ENCODE measurements at places on chromosomes 11 and 22. TPM values are rescaled to one million over a fixed set of nuclear protein-coding genes. Genes with fewer than 3 reads are reported as not detected.

GRCh38 chr11:32400670-32401369, 34.5 kb downstream of the WT1 start:
- DNase-seq: no peak

GRCh38 chr11:66136752-66137123, 66.7 kb downstream of the PACS1 start:
- DNase-seq: no peak

DNA sequence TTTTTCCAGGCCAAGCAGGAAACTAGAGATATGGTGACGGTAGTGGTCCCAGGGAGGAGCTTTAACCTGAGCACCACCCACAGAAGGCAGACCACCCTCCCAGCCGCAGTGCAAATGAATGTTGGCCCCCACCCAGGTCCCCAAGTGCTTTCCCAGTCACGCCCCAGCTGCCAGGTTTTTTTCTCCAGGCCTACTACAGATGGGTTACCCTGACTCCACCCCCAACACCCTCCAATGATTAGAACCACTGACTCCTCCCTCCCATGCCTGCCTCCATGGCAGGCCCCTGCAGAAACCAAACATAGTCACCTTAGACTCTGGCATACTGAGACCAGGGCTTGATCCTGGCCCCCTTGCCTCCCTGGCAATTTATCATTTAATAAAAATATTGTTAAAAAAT, 58.7 kb upstream of the CHST1 start:
- no peak for DNase-seq

DNA sequence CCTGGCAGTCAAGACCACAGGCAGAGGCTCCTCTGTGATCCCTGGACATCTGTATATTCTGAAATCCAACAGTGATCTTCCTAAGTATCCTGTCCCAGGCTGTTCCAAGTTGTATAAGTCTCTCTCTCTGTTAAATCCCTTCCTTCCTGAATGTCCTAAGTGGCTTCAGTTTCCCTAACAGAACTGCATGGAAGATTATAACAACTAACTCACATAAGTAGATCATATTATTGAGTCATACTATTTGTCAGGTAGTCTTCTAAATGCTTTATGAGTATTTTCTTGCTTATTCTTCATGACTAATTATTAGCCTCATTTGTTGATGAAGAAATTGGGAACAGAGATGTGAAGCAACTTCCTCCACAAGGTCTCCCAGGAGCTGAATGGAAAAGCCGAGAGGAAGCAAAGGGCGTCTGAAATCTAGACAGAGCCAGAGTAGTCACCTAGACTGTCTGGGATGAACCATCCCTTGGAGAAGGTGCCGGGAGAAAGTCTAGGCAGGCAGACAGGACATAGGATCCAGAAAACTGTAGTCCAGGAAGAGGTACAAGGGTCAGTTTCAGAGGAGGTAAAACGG, 93.2 kb upstream of the FAT3 start:
- no peak for DNase-seq

DNA sequence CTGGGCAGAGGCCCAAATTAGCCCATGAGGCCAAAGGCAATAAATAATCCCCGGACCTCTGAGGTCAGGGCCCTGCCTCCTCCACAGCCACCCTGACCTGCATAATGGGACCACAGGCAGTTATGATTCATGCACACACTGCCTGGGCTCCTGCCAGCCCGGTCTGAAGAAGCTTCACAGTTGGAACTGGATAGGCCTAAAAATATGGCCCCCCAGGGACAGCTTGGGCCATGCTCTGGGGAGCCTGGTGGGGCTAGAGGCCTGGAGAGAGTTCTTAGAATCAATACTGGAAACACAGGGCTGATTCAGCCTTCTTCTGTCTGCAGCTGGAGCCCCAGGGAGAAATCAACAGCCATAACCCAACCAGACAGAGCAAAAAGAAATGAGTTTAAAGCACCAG, 112.8 kb upstream of the CADM1 start:
- DNase-seq: no peak

DNA sequence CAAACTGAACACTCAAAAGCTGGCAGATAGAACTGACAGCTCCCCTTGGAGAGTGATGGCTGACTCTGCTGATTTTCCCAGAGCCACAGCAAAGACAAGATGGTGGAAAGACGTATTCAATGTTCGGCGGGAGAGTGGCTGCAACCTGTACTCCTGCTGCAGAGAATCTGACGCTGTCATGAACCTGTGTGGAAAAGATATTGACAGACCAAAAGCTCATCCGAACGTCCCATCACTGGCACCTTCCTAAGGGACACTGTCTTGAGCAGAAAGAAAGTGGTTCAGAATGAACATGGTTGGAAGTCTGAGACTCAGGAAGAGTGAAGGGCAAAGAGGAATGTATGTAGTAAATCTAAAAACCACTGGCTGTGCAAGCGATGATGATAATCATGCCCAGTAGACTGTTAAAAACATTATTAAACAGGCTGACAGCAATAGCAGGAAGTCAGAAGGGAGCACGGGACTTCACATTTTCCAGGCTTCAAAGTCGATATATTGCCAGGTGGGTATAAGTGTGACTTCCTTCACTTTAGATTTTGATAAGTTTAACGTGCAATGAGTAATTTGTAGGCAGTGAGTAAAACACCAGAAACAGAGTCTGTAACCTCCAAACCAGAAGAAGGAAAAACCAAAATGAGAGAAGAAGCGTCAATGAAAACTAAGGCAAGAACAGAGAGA, 6.2 kb upstream of the IL17REL start:
- no peak for DNase-seq

DNA sequence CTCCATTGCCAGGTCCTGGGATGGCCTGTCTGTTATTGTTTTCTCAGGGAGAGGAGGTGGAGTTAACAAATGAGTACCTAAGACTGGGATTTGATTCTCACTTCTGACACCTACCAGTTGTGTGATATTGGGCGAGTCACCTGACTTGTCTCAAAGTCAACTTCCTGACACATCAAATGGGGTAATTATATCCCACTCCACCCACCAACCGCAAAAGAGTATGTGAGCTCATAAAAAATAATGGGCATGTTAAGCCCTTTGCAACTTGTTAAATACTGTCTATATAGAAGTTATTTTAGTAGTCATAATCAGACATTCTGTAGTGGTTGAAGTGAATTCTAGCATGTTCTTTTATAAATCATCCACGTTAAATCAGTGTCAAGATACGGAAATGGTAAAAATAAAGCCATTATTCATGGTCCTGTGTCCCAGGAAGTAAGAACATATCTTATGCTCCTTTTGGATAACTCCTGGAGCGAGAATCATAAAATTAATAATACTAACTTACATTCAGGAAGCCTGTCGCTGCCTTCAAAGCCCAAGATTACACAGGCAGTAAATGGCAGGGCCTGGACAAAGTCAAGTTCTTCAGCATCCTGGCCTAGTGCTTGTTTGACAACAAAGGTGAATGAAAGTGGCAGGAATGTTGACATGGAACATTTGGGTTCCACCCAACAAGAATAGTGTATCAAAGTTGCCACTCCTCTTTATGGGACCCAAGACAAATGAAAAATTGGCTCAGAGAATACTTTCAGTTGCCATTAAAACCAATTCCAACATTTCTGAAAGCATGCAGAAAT, 54.3 kb downstream of the SYTL2 start:
- peak; percentile 71 for DNase-seq

GRCh38 chr11:117394221-117394925, 66.7 kb downstream of the CEP164 start:
- DNase-seq: no peak

- no peak for DNase-seq
Observed at GRCh38 chr11:33636104-33636503, 64.5 kb downstream of the C11orf91 start.

DNA sequence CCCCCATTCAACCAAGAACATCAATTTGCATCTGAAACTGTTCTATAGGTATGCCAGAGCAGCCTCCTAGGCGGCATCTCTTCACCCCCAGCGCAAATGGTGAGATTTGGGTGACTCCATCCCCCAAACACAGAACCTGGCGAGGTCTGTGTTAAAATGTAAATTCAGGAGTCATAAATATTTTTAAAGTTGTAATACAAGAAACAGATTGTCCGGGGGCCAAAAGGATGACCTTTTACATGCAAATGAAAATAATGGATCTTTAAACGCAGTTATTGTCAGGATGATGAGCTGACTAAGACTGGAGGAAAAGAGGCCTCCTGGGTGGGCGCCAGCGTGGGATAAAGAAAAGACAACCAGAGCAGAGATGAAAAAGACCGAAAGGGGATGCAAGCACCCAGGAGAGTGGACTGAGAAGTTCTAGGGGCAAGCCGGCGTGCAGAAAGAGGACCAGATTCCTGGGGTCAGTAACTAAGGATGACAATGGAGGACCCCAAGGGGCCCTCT, 16.0 kb upstream of the ADA2 start:
- DNase-seq: no peak

- no peak for DNase-seq
Observed at GRCh38 chr22:26632422-26633155, 10.8 kb downstream of the CRYBA4 start.

DNA sequence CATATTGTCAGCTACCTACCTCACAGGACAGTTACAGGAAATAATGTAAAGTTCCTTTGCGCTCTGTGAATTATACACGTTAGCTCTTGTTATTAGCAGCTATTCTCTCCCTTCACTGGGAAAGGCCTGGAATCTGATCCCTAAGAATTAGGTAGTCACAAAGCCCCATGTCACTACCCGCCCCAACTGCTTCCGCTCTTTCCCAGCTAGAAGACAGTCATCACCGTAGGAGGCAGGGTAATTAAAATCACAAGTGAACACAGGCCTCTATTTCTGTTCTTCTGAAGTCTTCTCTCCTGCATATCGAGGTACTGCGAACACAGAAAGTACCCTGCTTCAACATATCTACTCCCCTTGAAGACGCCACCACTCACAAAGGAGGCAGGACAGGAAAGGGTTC, 12.6 kb upstream of the AHNAK start:
- DNase-seq: no peak

GRCh38 chr11:32103941-32104340, 13.1 kb downstream of the RCN1 start:
- no peak for DNase-seq

DNA sequence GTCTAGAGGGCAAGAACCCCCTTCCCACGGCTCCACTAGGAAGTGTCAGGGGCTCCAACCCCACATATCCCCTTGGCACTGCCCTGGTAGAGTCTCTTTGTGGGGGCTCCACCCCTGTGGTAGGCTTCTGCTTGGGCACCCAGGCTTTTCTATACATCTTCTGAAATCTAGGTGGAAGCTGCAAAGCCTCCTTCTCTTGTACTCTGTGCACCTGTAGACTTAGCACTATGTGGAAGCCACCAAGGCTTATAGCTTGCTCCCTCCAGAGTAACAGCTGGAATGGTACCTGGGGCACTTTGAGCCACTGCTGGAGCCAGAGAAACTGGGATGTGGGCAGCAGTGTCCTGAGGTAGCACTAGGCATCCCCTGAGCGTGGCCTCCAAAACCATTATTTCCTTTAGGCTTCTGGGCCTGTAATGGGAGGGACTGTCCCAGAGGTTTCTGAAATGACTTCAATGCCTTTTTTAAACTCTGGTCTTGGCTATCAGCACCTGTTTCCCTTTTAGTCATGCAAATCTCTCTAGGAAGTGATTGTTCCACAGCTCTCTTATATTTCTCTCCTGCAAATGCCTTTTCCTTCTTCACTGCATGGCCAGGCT, 68.4 kb downstream of the TRAF6 start:
- no peak for DNase-seq

GRCh38 chr11:61959678-61960077, 7.8 kb downstream of the FTH1 start:
- DNase-seq: no peak

GRCh38 chr11:2142762-2143202, 3.6 kb upstream of the IGF2 start:
- DNase-seq: no peak

DNA sequence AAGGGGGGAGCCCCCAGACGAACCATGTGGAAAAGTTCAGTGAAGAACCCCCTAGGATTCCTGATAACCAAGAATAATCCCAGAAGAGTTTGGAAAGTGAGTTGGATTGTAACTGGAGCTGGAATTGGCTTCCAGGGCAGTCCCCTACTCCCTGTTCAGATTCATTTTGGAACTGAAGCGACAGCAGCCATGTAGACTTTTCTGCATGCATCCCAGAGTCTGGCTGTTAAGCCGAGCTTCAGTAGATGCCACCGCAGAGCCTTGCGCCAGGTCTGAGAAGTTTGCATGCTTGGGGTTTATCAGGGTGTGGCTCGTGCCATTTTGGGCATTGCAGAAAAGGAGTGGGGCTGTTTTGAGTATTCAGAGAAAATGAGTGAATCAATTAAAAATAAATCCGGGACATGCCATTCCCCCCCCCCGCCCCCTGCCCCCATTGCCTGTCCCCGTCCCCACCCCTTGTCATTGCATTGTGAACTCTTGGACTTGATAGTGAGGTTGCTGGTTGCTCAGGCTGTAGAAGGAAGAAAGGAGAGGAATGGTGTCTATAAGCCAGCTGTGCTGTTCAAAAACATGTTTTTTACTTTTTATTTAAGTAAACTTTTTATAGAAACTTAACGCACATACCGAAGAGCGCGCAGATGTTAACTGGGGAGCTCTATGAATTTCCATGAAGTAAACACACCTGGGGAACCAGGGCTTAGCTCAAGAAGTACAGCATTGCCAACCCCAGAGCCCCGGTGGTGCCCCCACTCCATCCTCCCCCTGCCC, 71.2 kb downstream of the LDLRAD3 start:
- DNase-seq: no peak

DNA sequence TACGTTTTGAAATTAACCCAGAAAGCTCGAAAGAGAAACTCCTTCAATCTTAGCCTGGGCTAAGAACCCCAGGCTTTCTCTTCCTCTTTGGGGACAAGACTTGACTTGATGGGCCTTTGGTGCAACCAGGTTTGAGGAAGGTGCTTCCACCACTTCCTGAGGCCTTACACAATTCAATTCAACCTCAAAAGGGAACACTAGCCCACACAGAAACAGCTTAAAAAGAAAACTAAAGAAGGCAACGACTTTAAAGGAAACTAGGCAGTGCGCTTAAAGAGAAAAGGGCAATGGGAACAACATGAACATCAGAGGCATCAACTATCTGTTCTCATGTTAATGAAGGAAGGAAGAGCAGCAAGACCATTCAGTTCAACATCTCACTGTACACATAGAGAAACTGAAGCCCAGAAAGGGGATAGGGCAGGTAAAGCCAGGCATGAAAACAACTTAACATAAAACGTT, 24.8 kb downstream of the PAK1 start:
- no peak for DNase-seq

GRCh38 chr11:112962579-112963367, 1.6 kb downstream of the NCAM1 start:
- DNase-seq: no peak

DNA sequence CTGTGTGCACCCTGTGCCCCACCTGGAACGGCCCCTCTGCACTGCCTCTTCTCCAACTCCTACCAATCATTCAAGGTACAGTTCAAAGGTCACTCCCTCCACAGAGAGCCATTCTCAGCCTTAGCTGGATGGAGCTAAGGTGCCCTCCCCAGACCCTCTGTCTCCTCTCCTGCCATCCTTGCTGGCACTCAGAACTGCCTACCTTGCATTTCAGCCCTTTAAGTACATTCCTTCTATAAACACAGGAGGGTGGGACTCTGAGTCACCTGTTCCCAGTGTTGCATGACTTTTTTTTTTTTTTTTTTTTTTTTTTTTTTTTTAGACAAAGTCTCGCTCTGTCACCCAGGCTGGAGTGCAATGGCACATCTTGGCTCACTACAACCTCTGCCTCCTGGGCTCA, 8.6 kb downstream of the TTLL1 start:
- DNase-seq: no peak

PRR33 gene
- total RNA-seq: not detected

HORMAD2 gene
- total RNA-seq: not detected

DEUP1 gene
- not detected for total RNA-seq

NNMT gene
- not detected for total RNA-seq

CSNK2A3 gene
- not detected for total RNA-seq

NRXN2 gene
- total RNA-seq: 0.43 TPM

ZNF280A gene
- not detected for total RNA-seq
